ENCODE measurements at places on chromosomes 3 and 15.

DNA sequence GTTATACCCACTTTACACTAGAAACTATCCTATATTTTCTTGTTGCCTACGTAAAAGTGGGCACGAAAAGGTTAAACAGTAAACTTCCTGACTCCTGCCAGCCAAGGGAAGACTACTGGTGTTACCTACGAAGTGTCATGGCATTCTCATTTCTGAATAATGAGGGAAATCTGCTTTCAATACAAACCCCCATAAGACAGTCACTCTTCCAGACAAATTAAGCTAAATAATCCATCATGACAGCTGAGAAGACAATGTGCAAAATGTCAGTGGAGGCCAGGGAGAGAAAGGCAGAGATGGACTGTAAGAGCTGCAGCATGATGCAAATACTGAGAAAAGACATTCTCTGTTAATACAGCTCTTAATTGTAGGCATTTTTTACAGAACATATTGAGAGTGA lies 136.5 kb downstream of the SERPINI1 start:
- DNase-seq, result no peak

- DNase-seq, result no peak
Observed at GRCh38 chr3:61804782-61805181, 243.4 kb downstream of the PTPRG start.

DNA sequence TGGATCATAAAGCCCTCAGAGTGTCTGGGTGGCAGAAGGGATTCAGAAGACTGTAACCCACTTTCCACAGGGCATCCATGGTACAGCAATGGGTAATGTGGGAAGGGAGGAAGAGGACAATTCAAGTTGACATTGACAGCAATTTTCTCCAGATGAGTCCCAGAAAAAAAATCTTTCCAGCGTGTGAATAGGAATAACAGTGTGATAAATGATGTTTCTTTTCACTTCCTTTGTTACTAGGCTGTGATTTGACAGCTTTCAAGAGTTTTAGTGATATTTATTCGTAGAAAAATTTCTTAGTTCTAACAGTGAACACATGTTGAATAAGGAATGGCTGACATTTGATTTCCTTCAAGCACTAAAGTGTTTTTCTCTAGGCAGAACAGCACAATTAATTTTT lies 186.4 kb downstream of the CADPS start:
- DNase-seq, result no peak

DNA sequence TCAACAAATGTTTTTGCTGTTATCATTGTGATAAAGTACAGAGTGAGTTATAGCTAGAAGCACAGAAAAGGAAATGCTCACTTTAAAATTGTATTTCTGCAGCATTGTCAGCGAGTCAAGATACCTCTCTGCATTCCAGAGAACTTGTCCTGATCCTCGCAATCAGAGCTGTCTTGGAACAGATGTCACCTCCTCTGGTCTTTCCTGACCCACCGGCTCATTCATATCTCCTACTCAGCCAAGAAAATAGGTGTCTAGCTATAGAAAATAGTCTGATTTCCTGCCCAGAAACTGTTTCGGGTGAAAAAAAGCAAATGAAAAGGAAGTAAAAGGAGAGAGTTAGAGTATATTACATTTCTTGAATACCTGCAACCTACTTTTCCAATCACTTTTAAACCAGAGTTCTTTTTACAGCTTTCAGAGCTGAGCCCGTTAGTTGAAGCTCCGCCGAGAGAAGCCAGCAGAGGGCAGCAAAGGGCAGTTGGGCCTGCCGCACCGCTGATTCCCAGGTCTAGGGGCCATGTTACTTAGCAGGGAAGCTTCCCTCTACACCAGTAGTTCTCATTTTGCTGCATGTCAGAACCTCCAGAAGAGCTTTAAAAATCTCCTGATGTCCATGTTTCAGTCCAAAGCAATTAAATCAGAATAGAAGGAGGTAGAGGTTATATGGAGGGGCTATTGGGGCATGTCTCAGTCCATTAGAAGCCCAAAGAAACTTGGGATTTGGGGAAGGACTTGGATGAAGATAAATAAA lies 185.7 kb upstream of the THRB start:
- DNase-seq, result peak; percentile 36

- no peak for DNase-seq
Observed at GRCh38 chr3:185813691-185814215, 11.1 kb downstream of the IGF2BP2 start.

GRCh38 chr15:46489276-46489675 lies 854.4 kb downstream of the SQOR start:
- no peak for DNase-seq

DNA sequence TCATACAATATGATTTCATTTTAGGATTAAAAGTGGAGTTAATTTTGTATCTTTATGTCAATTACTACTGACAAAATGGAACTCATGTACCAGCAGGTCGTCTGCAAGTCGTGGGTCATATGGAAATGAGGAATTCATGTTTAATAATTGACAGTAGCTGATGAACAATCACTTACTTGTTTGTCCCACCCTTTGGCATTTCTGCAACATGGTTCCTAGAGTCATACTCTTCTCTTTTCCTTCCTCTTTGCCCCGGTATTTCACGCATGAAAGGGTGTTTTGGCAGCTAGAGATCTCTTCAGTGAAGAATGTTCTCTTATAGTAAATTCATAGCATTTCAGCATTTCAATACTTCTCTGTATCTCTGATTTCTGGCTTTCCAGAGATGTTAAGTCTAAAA lies 133.3 kb upstream of the SLC24A5 start:
- DNase-seq, result no peak

GRCh38 chr3:127888564-127889107 lies 26.4 kb upstream of the KBTBD12 start:
- no peak for DNase-seq

GRCh38 chr15:101308604-101309435 lies 13.8 kb upstream of the SNRPA1 start:
- no peak for DNase-seq

- no peak for DNase-seq
Observed at GRCh38 chr3:23979569-23979968, 34.5 kb downstream of the NR1D2 start.

GRCh38 chr3:157390713-157391515 lies 45.7 kb upstream of the PTX3 start:
- DNase-seq, result no peak

DNA sequence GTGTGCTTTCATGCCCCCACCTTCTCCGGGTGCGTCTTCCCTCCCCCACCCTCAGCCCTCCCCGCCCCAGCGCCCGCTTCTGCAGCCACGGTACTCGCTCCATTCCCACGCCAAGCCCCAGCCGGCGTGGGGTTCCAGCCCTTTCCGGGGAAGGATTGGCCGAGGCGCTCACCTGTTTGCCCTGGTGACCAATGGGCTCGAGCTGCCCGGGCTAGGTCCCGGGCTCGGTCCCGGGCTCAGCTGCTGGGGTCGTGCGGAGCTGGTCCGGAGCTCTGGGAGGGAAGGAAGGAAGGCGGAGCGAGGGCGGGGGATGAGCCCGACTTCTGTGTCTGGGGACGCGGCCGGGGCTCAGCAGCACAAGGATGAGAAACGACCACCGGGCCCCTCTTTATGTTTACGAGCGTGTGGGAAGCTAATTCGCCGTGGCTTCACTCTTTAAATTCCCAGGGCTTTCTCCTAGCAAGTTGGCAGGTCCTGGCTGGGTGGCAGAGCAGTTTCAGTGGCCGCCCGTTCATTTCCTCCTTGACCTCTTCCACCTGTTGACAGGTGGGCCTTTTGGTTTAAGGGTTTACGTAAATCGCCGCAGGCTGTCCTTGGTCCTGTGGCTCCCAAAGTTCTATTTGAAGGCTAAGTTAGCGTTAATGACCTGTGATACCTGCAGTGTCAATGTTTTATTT lies at the start of gene IGSF10:
Gene IGSF10 (minus strand): TSS at position 288 of the 677 bp plus-strand sequence. CDS start 2,352 bp downstream, outside the sequence.
- DNase-seq, result no peak

GRCh38 chr3:113873814-113874526 lies 35.4 kb downstream of the GRAMD1C start:
- no peak for DNase-seq

DNA sequence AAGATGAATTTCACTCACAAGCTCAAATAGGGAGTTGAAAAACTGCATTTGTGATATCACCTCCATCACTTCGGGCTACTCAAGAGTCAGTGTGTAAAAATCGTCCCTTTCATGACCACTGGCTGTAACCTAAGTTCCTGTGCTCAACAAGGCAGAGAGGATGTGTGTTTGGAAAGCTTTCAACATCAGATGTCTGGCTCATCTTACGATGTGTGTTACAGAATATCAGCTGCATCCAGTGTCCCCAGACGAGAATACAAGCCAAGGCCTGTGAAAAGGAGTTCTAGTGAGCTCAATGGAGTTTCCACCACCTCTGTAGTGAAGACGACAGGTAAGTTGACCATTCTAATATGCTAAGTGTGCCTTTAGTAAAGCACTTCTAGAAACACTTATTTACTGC lies 65.5 kb upstream of the ADAMTSL3 start:
- no peak for DNase-seq

DNA sequence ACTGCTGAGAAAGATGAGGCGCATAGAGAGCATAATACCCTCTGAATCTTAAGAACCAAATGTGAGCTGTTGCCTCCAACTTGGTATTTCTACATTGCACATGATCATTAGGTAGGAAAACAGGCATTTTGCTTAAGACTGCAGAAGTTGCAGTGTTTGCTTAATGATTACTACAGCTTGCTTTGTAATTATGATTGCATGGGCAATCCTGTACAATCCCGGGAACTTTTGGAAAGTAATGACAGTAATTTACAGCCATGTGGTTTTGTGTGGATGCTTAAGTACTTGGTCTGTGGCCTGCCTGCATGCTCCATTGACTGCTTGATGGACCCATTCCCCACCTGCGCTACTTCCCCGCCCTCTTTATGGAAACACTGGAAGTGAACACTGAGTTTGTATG lies 301.1 kb downstream of the DIPK2A start:
- DNase-seq, result no peak

DNA sequence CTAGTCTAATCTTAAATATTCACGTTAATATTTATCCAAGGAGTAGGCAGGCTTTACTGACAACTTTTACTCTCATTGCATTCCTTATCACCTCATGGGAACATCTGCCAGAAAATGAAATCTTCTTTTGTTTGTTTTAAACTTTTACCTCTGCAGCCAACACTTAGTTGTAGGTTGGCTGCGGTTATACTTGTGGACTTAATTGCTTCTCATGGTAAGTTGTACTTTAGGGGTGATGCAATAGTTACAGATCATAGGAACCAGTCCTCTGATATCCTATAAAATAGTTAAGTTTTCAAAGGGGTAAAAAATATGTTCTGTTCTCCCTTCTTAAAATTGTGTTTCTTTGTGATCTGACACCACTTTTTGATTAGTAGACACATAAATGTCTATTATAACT lies 321.9 kb downstream of the ZPLD1 start:
- DNase-seq, result no peak

- DNase-seq, result no peak
Observed at GRCh38 chr15:59020322-59020721, 32.9 kb downstream of the RNF111 start.

GRCh38 chr3:27454914-27455313 lies 29.3 kb downstream of the SLC4A7 start:
- DNase-seq, result no peak

DNA sequence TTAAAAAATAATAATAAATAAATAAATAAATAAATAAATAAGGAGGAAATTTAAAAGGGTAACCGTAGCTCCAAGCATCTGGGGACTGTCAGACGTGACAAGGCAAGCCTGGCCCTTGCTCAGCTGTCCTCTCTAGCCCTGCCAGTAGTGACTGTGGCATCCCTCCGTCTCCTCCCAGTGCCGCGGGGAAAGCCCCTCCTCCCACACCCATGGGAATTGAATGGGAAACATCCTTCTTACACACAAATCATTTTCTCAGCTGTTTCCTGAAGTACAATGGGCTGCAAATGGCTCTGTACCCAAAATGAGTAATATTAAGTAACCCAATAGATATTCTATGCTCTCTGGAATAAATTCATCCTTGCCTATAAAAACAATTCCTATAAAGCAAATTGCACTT lies 101.6 kb upstream of the RAD18 start:
- no peak for DNase-seq

DNA sequence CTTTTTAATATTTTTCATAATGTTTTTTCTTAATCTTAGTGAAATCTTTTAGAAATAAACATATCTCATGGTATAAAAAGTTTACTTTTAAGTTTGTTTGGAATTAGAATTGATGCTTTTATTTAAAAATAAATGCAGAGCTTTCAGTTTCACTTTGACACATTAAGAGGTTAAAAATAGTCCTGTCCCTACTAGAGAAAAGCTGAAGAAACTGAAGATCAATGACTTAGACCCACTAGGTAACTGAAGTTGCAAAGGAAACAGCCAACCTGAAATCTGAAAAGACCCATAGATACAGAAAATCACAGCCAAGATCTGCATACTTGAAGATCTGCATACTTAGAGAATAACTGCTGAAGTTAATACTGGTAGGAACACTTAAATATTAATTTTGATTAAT lies 237.6 kb downstream of the RAP2B start:
- no peak for DNase-seq

DNA sequence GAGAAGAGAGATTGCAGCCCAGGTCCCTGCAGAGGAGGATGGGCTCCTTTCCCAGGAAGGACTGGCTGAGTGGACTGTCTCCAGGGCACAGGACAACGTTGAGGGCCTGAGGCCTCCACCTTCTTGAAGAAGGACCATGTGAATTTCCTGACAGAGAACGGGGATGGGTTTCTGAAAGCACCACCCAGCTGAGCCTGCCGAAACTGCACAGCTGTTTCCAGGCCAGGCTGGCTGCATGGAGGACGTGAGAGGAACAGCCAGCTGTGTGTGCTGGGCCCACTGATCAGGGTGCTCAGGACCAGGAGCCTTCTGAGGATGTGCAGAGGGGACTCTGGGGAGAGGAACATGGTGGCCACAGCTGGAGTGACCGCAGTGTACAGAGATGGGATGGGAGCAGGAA lies 39.2 kb downstream of the HMCES start:
- no peak for DNase-seq

- DNase-seq, result no peak
Observed at GRCh38 chr3:56851966-56852884, 50.5 kb upstream of the ARHGEF3 start.

- DNase-seq, result no peak
Observed at GRCh38 chr15:48373821-48374451, 42.7 kb downstream of the DUT start.

GRCh38 chr15:20386198-20386597 lies 155.4 kb downstream of the GOLGA6L6 start:
- no peak for DNase-seq

GRCh38 chr3:133672461-133672860 lies 10.7 kb upstream of the TOPBP1 start:
- DNase-seq, result no peak

- DNase-seq, result no peak
Observed at GRCh38 chr15:64701482-64702184, 73.8 kb downstream of the RBPMS2 start.

GRCh38 chr3:141505166-141505565 lies 18.3 kb downstream of the RASA2 start:
- DNase-seq, result no peak

- no peak for DNase-seq
Observed at GRCh38 chr15:100150906-100151305, 190.9 kb downstream of the ADAMTS17 start.

DNA sequence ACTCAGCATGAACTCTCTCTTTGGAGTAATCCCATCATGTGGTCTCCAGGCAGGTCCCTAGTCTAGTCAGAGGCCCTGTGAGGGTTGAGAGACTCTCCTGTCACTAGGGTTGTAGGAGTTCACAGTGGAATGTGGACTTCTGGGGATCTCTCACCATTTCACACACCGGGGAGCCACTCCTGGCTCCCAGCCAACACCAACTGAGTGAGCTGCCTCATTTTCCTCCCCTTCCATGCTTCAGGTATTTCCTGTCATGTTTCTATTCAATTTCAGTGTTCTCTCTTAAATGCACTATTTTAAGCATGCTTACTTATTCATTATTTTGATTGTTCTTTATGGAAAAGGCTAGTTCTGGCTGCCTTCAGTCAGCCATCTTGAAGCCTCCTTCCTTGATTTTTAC lies 467.5 kb upstream of the ARL6 start:
- DNase-seq, result no peak

All from stimulated activated CD4-positive, alpha-beta T cell treated with anti-CD3 and anti-CD28 coated beads, Interleukin-15, amount 100 ng/mL, for 48 hours (primary cell).